ENCODE measurements at places on chromosomes 13 and 19.

- peak; percentile 81 for DNase-seq
Observed at GRCh38 chr19:12867120-12868099, 13.8 kb downstream of the DNASE2 start.

DNA sequence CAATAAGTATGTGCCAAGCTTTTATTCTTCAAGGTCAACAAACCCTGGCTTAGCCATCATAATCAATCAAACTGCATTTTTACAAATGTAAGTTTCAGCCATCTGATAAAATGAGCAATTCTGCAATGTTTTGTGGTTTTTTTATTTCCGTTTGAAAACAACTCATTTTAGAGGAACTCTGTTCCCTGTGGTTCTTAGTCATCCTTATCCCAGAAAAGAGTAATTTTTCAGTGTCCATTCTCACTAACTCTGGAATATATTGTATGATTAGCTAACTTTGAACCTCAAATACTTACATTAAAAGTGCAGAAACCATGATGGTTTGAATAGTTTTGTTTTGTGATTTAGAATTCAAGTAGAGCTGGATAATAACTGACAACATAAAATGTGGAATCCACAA lies 87.6 kb downstream of the IRS2 start:
- DNase-seq, result no peak

DNA sequence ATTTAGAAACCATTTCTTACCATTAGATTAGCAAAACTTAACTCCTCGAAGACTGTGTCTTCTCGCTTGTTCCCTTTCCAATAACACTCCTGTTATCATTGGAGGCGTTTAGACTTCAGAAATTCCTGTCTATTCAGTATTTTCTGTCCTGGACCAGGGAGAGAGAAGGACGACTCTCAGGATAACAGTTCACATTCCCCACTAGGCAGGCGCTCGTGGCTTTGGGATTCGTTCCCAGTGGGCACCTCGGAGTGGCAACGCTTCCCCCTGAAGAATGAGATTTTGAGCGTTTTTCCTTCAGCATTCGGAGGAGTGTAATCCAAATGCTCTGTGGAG lies 429 bp upstream of the ZNF225 start:
- DNase-seq, result no peak

DNA sequence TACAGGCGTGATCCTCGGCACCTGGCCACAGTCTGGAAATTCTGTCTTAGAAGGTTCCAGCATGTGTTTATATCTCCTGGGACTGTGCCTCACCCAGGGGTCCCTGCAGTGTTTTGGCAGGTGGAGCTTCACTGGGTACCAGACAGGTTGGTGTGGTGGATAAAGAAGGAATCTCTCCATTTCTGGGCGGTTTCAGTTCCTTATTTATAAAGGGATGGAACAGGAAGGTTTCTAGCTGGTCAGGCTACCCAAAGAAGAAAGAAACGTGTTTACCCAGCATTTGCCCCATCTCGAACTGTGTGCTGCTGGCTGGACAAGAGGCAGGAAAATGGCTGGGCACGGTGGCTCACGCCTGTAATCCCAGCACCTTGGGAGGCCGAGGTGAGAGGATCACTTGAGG lies 9.8 kb downstream of the PNPLA6 start:
- DNase-seq, result no peak

GRCh38 chr13:35309706-35310105 lies 166.8 kb downstream of the MAB21L1 start:
- DNase-seq, result no peak

- peak; percentile 27 for DNase-seq
Observed at GRCh38 chr19:1989513-1990229, 25.8 kb downstream of the BTBD2 start.

GRCh38 chr13:99066219-99066618 lies 88.4 kb upstream of the DOCK9 start:
- no peak for DNase-seq

DNA sequence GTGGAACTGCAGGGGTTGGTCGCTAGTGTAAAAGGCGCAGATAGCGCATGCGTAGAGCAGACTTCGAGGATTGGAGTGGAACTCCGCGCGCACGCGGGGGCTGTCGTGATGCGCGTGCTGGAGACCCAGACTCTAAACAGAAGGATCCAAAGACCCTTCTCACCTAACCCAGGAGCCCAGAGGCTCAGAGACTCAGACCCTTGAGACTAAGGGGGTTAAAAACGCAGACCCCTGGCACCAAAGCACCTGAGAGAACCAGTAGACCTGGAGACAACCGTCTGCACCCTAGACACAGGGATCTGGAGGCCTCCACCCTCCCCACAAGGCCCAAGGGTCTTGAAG lies 567 bp upstream of the CTU1 start:
- no peak for DNase-seq

- DNase-seq, result no peak
Observed at GRCh38 chr19:46723471-46723870, 6.6 kb upstream of the PRKD2 start.

- DNase-seq, result no peak
Observed at GRCh38 chr19:55648585-55649267, 714 bp downstream of the CCDC106 start.

DNA sequence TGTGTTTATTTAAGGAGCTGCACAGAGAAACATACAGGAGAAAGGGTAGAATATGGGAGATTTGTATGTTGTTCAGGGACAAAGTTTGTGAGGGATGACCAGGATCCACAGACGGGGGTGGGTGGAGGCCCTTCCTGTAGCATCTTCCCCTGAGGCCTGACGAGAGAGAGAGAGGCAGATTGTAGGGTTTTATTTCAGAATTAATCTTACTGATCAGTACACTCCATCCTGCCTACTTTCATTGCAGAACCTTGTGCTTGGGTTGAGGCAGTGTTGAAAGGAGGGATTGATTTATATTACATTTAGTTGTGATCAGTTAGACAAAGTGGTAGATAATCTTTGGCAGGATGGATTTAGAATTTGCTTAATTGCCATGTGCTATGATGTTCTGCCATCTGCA lies 39.6 kb downstream of the MTUS2 start:
- no peak for DNase-seq
